Right cardiac atrium (tissue), 5 donors: ENCODE measurements at places on chromosomes 12 and 14. TPM values are rescaled to one million over a fixed set of nuclear protein-coding genes. Genes with fewer than 3 reads are reported as not detected.

GRCh38 chr14:70020352-70021170, 141.3 kb downstream of the SMOC1 start:
- DNase-seq, result peak; percentile 61

The PRIMA1 gene
- total RNA-seq, result 6.1 TPM

DNA sequence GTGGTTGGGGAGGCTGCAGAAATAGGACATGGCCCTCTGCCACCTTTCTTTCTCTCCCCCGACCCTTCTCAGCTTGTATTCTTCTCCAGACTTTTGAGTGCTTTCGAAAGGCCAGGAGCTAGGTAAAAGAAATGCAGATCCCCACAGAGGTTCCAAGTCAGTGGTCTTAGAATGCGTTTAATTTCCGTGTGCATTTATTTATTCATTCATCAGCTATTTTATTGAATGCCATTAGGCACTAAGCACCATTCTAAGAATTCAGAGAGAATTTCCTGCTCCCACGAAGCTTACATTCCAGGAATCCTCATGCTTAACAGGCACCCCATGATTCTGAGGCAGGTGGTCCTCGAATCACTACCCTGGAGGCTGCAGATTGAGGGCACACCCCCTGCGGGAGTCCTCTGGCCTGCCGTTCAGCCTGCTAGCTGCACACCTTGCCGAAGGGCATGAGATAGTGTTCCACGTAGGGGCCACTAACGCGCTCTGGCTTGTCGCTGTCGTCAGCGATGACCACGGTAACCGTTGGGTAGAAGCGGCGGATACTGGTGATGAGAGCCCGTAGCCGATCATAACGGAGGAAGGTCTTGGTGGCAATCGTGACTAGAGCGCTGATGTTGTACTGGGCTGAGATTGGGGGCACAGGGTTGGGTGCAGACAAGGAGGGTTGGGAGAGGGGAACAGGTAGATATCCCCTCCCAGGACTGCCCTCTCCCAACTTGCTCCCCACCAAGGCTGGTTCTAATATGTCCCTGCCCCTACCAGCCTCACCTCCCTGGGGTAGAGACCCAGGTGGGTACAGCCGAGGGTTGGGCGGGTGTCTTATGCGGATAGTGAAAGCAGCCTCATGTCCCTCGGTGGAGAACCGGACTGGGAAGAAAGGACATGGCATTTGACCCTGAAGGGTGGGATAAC, 4.5 kb downstream of the B4GALNT1 start:
- peak; percentile 35 for DNase-seq

- DNase-seq, result peak; percentile 10
Observed at GRCh38 chr12:103495469-103496456, at the start of gene C12orf42. TSS of gene C12orf42 (minus strand) at chr12:103495968. CDS start at chr12:103478426, 17,542 bp downstream.

GRCh38 chr12:124303579-124304313, 8.9 kb downstream of the RFLNA start:
- peak; percentile 26 for DNase-seq

DNA sequence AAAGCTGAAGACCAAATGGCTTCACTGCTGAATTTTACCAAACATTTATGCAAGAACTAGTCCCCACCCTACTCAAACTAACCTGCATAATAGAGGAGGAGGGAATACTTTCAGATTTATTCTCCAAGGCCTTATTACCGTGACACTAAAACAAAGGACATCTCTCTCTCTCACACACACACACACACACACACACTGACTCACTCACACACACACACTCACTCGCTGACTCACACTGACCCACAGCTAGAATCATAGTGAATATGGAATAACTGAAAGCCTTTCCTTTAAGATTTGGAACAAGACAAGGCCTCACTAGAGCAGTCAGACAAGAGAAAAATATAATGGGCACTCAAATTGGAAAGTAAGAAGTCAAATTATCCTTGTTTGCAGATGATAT, 1014.1 kb downstream of the TMTC2 start:
- DNase-seq, result no peak
